H1 (cell line): ENCODE measurements at places on chromosomes 7 and 10.

- DNase-seq, result no peak
These were observed 27.4 kb upstream of the CAPZA2 start for GRCh38 chr7:116834815-116835504.

- no peak for DNase-seq
These were observed 18.4 kb downstream of the TRIM24 start for GRCh38 chr7:138478499-138478908.

- DNase-seq, result no peak
These were observed 771 bp downstream of the PHYHIPL start for GRCh38 chr10:59177031-59177797.

GRCh38 chr10:22550732-22551131 is 163.6 kb downstream of the PIP4K2A start:
- DNase-seq, result peak; percentile 91

DNA sequence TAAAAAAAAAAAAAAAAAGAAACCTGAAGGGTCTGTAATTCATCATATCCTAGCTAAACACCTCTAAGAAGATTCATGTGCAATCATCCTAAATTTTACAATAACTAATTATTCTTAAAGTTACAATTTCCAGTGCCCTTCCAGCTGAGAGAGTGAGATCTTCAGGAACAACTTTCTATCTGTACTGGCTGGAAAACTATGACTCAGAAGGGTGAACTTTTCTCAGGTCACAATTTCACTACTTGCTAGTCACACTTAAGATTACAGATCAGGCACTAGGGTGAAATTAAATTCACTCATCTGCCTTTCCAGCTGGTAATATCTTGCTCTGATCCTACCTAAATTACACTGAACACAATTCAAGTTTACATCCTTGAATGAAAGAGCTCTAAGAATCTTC is 158.8 kb downstream of the ANK3 start:
- DNase-seq, result no peak

DNA sequence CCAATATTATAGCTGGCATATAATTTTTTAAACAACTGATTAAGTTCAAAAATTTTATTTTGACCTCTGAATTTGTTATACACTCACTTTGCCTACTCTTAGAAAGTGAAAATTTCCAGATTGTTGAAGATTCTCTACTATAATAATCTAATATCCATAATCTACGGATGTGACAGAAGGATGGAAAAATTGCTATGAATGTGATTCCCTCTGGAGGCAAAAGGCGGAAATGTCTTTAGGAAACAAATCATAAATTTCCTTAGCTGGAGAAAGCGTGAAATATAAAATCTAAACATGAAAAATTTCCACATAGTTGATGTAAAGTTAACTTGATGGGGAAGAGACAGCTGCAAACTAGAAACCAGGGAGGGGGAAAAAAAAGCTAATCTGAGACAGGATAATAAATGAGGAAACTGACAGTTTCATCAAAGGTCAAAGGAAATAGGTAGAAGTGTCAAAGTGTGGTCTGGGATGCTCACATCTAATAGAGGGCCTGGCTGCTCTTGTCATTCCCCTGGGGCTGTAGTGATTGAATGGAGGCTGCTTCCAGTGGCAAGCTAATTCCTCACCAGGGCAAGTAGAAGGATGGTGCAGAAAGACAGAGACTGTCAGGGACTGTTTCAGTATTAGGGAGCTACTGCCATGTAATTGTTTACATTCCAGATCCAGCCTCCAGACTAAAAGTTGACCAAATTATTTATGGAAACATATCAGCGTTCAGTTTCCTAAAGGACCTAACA is 264.5 kb downstream of the SDHAF3 start:
- DNase-seq, result no peak

DNA sequence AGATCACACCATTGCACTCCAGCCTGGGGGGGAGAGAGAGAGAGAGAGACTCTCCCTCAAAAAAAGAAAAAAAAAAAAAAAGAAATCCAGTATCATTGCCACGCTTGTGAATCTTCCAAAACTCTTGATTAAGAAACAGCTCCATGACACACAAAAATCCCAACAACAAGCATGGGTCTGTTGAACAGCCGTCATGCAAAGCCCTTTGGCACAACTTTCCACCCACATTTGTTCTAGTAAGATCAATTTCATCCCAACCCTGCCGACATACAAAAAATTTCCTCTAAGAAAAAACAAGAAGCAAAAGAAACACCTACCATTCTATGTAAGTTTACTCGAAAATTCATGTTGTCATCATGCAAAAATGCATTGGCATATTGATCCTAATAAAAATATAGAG is 62.8 kb downstream of the ARMH3 start:
- DNase-seq, result no peak

- DNase-seq, result no peak
These were observed 11.7 kb downstream of the C1QL3 start for GRCh38 chr10:16509996-16510395.

GRCh38 chr10:48776528-48776927 is 91.9 kb downstream of the WDFY4 start:
- DNase-seq, result no peak

DNA sequence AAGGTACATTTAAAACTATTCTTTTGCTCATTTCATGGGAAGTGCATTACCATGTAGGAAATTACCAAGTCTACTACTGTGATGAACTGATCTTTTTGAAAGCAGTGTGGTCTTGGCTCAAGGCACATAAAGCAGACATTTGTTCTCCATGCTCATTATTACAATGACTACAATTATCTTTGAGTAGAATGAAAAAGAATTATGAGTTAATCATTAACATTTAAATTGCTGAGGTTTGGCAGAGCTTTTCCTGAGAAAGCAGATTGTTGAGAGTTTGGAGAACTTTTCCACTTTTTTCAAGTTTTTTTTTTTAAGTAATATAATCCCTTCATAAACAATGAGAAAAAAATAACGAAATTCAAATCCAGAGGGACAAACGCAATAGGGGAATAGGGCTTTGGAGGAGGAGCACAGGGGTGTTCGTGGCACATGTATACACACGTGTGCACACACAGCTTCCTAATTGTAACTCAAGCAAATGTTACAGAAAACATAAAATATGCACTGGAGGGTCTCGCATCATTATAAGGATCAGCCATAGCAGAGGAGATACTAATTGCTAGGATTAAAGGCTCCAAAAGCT is 8.9 kb upstream of the CUBN start:
- no peak for DNase-seq

- DNase-seq, result no peak
These were observed 43.0 kb downstream of the DNAJC12 start for GRCh38 chr10:67794909-67795460.

GRCh38 chr10:635088-635861 is 54.2 kb downstream of the DIP2C start:
- DNase-seq, result no peak
